CD4-positive, alpha-beta memory T cell (primary cell): ENCODE measurements at places on chromosomes 16 and 17. TPM values are rescaled to one million over a fixed set of nuclear protein-coding genes. Genes with fewer than 3 reads are reported as not detected.

Gene SLX1A
- polyA plus RNA-seq: 44.5 TPM

DNA sequence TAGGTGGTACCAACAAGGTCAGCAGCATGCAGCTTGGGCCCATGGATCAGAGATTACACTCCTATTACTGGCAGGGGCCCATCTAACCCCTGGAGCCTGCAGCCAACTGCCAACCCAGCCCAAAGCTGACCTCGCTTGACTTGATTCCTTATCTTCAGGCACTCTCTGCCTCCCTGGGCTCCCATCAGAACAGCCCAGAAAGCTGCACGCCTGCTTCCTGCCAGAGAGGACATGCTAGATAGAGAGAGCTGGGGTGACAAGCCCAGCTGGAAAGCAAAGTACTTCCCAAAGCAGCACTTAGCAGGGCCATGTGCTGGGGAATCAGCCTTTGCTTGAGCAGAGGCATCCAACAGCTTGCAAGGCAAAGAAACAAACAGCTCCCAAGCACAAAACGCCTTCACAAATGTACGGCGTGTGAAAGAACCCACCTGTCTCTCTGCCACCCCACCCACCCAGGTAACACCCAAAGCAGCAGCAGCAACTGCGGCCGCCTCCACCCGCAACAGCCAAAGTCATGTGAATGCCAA lies 74.2 kb upstream of the NLK start:
- no peak for DNase-seq

DNA sequence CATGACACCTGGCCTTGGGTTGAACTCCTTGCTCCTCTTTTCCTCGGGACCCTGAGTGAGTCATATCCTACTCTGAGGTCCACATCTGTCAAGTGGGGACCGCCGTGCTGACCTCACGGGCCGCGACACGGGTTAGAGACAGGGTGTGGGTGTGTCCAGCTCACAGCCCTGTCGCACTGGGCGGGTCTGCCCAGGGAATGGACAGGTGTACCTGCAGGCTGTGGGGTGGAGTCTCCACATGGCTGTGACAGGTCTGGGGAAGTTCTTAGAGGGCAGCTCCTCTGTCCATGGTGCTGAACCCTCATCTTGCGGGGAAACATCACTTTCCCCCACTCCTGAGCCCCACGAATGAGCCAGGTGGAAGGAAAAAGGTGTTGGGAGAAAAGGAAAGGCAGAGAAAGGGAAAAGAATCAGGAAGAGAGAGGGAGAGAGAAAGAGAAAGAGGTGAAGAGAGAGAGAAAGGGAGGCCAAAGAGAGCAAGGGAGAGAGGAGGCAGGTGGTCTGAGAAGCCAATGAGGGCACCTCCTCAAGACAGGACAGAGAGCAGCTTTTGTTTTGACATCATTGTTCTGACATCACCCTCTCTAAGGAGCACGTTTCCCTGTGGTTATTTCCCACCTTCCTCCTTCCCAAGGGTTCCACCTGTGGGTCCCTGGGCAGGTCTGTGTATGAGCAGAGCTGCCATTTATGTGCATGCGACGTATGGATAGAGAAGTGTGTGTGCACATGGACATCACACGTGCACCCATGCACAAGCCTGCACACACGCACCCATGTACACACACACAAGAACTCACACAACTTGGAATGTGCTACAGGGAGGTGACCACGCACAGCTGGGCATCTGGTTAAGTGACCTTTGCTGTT lies 32.6 kb upstream of the CBFA2T3 start:
- DNase-seq: peak; percentile 12

Gene SLC5A11
- polyA plus RNA-seq: not detected

- no peak for DNase-seq
Observed at GRCh38 chr16:50136399-50136798, 16.7 kb upstream of the TENT4B start.

- DNase-seq: no peak
Observed at GRCh38 chr17:76862494-76862893, 5.7 kb upstream of the MGAT5B start.

DNA sequence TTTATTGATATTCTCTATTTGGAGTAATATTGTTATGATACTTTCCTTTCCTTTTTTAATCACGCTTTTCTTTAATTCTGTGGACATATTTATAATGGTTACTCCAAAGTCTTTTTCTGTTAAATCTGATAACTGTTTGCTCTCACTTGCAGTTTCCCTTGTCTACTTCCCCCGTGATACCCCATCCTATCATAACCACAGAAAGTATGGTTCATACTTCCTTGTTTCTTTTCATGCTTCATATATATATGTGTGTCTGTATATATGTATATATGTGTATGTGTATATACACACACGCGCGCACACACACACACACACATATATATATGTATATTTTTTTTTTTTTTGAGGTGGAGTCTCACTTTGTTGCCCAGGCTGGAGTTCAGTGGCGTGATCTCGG lies 23.5 kb downstream of the SPECC1 start:
- DNase-seq: no peak

DNA sequence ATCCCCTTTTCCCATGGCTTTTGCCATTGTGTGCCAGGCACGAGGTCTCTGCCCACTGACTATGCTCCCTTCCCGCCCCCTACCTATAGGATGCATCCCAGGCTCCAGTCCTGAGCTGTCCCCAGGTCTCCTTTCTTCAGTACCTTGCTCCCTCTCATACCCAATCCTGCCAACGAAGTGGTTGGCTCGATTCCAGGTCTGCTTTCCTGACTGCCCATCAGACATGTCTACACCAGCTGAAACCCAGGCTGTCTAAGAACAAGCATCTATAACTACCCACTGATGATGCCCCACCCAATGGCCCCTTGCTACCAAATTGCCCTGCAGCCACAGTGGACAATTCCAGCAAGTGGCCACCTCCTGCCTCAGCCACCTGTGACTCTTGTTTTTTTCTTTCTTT lies 479.1 kb downstream of the SOX9 start:
- no peak for DNase-seq

GRCh38 chr17:80799538-80800480 lies 191.8 kb upstream of the CHMP6 start:
- DNase-seq: no peak
